Natural killer cell treated with Interleukin-12 subunit alpha and Interleukin-12 subunit beta and Interleukin-15 and Interleukin-18, amount 100 ng/mL, for 72 hours (primary cell): ENCODE measurements at places on chromosomes 13 and 19. TPM values are rescaled to one million over a fixed set of nuclear protein-coding genes. Genes with fewer than 3 reads are reported as not detected.
A peak's percentile ranks its signal among the peaks of the same experiment; 100 is the strongest.

DNA sequence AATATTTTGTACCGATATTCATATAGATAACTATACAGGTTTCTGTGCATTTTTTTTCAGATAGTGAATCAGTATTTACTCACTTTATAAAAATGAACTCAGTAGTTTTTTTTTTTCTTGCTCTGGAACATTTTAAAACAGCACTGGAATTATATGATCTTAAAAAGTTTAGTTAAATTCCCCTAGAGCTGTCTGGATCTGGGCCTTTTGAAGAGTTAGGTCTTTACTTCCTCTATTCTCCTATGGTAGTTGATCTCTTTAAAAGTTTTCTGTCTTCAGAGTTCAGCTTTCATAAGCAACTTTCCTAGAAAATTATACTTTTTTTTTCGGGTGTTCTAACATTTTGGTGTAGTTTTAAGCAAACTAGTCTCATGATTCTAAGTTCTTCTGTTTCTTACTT lies 21.8 kb upstream of the RBM26 start:
- H3K4me3 ChIP-seq = no peak overlapping the region
- H3K27ac ChIP-seq = no peak overlapping the region

DNA sequence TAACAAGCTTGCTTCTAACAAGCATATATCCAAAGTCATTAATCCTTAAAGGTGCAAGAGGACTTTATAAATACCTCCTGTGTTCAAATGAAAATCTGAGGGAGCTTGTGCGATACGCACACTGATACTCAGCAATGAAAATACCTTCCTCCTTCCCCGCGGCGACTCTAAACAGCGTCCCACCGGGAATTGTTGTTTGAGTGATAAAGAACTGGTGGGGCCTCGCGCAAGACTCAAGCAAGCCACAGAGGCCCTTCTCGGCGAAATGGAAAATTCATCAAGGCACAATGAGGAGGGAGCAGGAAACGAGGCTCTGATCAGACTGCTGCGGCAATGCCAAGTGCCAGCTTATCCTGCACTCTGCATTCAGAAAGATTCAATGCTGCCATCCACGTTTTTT lies 126.7 kb downstream of the ABCC4 start:
- H3K27me3 ChIP-seq = no peaks in the 10 kb centered on the region
- no peak for DNase-seq
- peaks cover 7% of the 10 kb centered on the region for H3K36me3 ChIP-seq
- no peak overlapping the region for H3K27ac ChIP-seq
- H3K4me3 ChIP-seq = no peak overlapping the region

Gene ZSCAN18
- total RNA-seq = 9.7 TPM

GRCh38 chr19:50475101-50475568 lies 1.2 kb upstream of the EMC10 start:
- peaks cover 6% of the 10 kb centered on the region for H3K36me3 ChIP-seq
- peak overlapping the region; percentile 60 for H3K4me3 ChIP-seq
- no peaks in the 10 kb centered on the region for H3K27me3 ChIP-seq
- peak overlapping the region; percentile 89 for H3K27ac ChIP-seq
- DNase-seq = no peak
- peaks cover 10% of the 10 kb centered on the region for H3K4me1 ChIP-seq

DNA sequence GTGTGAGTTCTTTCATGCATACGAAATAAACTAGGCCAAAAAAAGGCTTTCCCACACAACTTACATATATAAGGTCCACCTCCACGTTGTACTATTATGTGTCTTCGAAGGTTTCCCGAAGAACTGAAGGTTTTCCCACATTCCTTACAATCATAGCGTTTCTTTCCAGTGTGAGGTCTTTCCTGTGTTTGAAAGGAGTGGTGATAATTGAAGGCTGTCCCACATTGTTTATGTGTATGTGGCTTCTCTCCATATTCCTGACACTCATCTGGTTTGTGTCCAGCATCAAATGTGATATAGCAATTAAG lies 14.6 kb downstream of the ZNF442 start:
- no peaks in the 10 kb centered on the region for H3K27me3 ChIP-seq
- peaks cover 35% of the 10 kb centered on the region for H3K36me3 ChIP-seq
- no peak for DNase-seq
- no peak overlapping the region for H3K27ac ChIP-seq
- no peak overlapping the region for H3K4me3 ChIP-seq
- no peaks in the 10 kb centered on the region for H3K4me1 ChIP-seq

Gene NCAN
- total RNA-seq = not detected

Gene ZNF563
- 2.3 TPM for total RNA-seq
